ENCODE measurements at places on chromosomes 1 and 21.
A peak's percentile ranks its signal among the peaks of the same experiment; 100 is the strongest.

- DNase-seq: no peak
Observed at GRCh38 chr1:95332754-95333153, 98.7 kb downstream of the RWDD3 start.

DNA sequence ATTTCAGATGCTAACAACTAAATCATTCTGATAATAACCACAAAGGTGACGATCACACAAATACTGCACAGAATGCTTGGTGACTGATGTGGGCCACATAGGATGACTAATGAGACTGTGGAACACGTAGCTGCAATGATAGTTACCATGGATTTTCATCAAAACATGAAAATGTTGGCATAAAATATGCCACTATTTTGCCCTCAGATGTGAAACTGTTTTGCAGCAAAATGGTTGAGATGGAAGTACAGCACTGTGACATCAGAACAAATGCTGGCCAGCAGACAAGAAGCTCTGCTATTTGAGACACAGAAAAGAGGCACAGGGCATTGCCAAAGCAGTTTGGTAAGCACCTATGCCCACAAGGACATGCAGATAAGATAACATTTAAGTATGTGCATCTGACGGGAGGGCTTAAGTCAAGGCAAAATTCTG, 83.8 kb downstream of the NIBAN1 start:
- DNase-seq: peak; percentile 3

- DNase-seq: peak; percentile 85
Observed at GRCh38 chr1:150696995-150697927, at the start of gene GOLPH3L. Gene GOLPH3L (minus strand): TSS chr1:150697154. CDS start chr1:150694838, 2,316 bp downstream.

GRCh38 chr1:207908107-207908734, 2.7 kb downstream of the CD34 start:
- no peak for DNase-seq

GRCh38 chr1:35727434-35728040, 8.9 kb upstream of the C1orf216 start:
- no peak for DNase-seq

DNA sequence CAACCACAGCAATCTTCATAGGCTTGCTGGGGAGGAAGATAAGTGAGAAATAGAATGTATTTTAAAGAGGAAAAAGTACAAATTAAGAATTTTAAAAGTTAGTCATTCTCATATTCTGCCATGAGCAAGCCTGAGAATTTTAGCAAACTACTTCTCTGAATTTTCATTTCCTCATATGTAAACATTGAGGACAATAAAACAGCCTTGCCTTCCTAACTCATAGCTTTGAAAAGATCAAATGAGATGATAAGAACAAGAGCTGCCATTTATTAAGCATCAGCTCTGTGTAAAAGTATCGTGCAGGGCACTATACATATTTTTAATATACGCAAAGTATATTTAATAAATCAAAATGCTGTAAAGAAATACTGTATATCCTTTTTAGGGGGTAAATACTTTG, 286.0 kb downstream of the NFIA start:
- no peak for DNase-seq

DNA sequence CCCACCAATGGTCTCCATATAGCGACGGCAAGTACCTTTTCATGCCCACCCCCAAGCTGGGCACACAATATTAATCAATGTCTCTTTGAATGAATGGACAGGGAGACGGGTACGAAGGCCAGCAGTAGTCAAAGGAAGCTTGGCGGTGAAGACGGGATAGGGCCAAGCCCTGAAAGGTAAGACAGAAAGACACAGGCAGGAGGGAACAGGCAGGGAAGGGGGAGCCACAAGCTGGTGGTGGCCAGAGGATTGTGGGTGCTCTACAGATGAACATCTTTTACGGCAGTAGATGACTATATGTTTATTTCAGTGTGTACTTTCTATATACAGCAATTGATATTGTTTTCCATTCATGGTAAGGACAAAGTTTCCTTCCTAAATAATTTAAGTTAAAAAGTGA, 16.3 kb downstream of the CAPZB start:
- DNase-seq: no peak

GRCh38 chr1:58211869-58212268, 334.7 kb downstream of the OMA1 start:
- no peak for DNase-seq

DNA sequence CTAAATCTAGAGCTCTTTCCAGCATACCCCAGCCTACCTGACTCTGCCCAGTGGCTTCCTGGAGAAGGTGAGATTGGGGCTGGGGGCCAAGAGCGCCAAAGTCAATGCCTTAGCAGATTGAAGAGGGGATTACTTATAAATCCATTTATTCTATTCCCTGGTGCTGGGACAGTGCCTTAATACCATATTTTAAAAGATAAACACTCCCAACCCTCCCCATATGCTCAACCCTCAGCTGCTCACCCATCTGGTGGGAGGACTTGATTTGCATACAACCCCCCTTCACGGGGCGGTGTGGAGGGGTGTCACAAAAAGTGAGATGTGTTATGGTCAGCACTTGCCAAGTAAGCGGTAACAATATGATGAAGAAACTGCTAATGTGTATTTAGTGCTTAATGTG, 3.2 kb upstream of the DISP3 start:
- no peak for DNase-seq

- DNase-seq: no peak
Observed at GRCh38 chr1:246035060-246035541, 472.0 kb downstream of the SMYD3 start.

DNA sequence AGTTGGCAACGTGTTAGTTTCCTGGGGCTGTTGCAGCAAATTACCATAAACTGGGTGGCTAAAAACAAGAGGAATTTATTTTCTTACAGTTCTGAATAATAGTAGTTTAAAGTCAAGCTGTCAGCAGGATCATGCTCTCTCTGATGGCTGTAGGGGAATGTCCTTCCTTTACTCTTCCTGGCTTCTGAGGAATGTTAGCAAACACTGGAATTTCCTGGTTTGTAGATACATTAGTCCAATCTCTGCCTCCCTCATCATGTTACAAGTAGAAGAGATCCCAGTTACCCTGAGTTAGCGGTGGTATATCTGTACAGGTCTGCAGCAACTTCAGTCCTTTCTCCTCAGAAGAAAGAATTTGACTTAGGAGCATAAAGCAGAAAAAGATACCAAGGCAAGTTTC, 2249.1 kb downstream of the NCAM2 start:
- no peak for DNase-seq

DNA sequence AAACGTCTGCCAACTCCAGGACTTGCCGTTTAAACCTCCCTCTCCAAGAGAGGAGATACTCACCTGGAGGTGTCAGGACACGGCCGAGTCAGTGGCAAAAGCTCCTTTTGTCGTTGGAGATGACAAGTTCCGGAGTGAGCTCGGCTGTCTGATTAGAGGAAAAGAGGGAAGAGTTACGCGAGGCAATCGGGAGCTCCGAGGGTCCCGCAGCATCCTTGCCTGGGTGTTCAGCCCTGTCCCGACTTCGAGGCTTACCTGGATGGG, 497 bp downstream of the ID3 start:
- DNase-seq: no peak

DNA sequence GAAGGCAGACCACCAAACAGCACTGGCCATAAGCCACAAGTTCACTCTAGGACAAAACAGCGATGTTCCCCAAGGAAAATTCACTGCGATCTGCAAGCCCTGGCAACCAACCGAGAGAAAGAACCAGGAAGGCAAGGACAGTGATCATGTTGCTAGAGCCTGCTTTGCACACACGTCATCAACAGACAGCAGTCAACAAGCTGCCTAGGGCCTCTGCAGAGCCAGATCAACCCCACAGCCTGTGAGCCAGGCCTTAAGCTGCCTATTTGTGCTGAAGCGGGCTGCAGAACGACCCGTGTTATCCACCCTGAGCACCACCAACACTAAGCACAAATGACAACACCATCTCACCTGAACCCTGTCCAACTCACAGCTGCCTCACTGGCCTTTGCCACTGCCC, 6.2 kb upstream of the YRDC start:
- DNase-seq: no peak

GRCh38 chr1:42961312-42962091, 2.8 kb upstream of the SLC2A1 start:
- no peak for DNase-seq

DNA sequence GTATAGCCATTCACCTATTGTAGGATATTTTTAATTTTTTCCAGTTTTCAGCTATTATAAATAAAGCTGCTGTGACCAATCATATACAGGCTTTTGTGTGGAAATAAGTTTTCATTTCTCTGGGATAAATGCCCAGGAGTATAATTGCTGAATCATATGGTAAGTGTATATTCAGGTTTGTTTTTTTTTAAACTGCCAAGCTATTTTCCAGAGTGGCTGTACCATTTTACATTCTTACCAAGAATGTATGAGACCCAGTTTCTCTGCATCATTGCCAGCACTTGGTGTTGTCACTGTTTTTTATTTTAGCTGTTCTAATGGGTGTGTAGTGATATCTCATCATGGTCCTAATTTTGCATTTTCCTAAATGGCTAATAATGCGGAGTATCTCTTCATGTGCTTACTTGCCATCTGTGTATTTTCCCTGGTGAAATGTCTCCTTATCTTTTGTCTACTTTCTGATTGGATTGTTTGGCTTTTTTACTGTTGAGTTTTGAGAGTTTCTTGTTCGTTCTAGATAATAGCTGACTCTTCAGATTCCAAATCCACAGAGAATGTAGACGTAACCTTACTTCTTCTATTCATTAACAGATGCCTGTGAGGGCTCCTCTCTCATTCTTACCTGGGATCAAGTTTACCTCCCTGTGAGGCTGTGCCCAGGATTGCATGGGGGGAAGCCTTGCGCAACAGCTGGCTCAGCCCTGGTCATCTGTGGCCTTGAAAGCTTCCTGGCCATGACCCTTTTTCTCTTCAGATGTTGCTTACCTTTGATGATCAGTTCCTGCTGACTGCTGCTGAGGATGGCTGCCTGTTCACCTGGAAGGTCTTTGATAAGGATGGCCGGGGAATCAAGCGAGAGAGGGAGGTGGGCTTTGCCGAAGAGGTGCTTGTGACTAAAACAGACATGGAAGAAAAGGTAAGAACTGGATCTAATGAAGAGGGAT, 42.6 kb downstream of the CFAP57 start:
- no peak for DNase-seq

DNA sequence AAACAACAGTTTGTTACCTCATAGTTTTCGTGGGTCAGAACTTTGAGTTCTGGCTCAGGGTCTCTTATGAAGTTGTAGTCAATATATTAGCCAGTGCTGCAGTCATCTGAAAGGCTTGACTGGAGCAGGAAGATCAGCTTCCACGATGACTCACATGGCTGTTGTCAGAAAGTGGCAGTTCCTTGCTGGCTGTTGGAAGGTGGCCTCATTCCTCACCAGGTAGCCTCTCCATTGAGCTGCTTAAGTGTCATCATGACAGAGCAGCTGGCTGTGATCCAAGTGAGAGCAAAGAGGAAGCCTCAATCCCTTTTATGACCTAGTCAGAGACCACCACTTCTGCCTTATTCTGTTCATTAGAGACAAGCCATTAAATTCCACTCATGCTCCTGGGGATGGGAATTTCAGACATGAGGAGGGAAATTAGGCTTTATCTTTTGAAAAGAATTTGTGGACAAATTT, 5.6 kb downstream of the OSBPL9 start:
- DNase-seq: no peak

- no peak for DNase-seq
Observed at GRCh38 chr1:41619511-41620364, 135.3 kb upstream of the EDN2 start.

DNA sequence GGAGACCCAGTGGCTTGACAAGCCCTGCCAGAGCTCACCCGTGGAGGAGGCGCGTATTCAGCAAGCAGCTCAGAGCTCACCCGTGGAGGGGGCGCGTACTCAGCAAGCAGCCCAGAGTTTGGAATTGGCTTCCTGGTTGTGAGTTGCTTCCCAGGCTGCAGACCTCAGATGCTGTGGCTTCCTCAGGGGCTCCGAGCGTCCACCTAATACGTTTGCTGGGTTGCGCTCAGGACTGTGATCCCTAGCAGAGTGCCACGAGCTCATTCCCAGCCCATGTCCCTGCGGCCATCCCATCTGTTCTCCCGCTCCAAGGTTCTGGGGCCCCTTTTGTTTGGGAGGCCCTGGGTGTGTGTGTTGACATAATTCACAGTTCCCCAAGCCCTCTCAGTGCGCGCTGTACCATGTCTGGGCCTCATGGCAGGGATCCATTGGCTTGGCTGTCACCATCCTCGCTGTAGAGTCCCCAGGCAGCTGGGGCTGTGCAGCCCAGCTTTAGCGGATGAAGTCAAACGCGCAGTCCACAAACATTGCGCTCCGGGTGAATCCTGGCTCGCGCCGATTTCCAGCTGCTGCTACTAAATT, 3.6 kb downstream of the AJAP1 start:
- no peak for DNase-seq

GRCh38 chr1:70667494-70668170, 256.6 kb downstream of the CTH start:
- DNase-seq: no peak

- peak; percentile 47 for DNase-seq
Observed at GRCh38 chr1:45018599-45019230, 6.7 kb downstream of the UROD start.

GRCh38 chr1:243819438-243819839, 30.6 kb downstream of the AKT3 start:
- DNase-seq: no peak
